ENCODE measurements at places on chromosomes 2 and 18.

- H3K27ac ChIP-seq = no peak overlapping the region
- DNase-seq = no peak
- H3K4me3 ChIP-seq = no peak overlapping the region
- H3K27me3 ChIP-seq = no peaks in the 10 kb centered on the region
These were observed 81.8 kb upstream of the CREB1 start for GRCh38 chr2:207448006-207448405.

- no peak overlapping the region for H3K27ac ChIP-seq
- H3K4me1 ChIP-seq = peaks cover 22% of the 10 kb centered on the region
- no peak overlapping the region for H3K4me3 ChIP-seq
- no peaks in the 10 kb centered on the region for H3K27me3 ChIP-seq
- no peak for DNase-seq
These were observed 5.1 kb downstream of the PTPN4 start for GRCh38 chr2:119764832-119765231.

DNA sequence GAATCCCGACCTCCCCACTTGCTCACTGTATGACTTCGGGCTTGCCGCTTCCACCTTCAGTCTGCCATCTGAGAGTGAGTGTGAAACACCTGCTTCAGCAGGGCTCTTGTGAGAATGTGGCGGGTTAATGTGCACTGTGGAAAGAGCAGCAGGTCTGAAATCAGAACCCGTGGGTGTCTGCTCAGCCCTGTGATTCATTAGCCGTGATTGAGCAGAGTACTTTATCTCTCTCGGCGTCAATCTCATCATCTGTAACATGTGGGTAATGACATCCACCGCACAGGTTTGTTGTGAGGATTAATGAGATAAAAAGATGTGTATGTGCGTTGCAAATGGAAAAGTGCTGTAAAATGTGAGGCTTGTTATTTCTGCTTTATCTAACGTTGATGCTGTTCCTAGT, 128.6 kb downstream of the LRATD1 start:
- no peaks in the 10 kb centered on the region for H3K4me1 ChIP-seq
- DNase-seq = no peak
- H3K4me3 ChIP-seq = no peak overlapping the region

DNA sequence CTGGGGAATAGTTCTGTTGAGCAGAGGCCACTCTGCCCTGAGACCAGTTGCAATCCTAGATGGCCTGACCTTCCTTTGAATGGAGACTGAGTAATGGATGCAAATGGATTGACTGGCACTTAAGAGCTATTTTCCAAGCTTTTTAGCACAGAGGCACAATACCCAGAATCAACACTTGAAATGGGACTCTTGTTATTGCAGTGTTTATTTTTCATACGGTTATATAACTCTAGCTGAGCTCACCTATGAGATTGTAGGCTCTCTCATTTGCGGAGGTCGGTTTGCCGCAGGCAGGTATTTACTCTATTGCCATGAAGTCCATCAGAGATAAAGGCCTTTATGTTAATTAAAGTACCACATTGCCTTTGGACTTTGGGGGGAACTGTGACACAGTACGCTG, 422.3 kb upstream of the CELF4 start:
- H3K4me1 ChIP-seq = no peaks in the 10 kb centered on the region
- DNase-seq = no peak
- H3K4me3 ChIP-seq = no peak overlapping the region
- no peaks in the 10 kb centered on the region for H3K36me3 ChIP-seq
- H3K27ac ChIP-seq = no peak overlapping the region
